ENCODE measurements at places on chromosomes 5 and 9.
A peak's percentile ranks its signal among the peaks of the same experiment; 100 is the strongest.

- no peak for DNase-seq
Measured at GRCh38 chr5:37847978-37848425, 8.2 kb upstream of the GDNF start.

- DNase-seq = no peak
Measured at GRCh38 chr9:124032247-124032646, 20.7 kb downstream of the LHX2 start.

GRCh38 chr9:137620581-137620980, 1.8 kb downstream of the EHMT1 start:
- DNase-seq = no peak

DNA sequence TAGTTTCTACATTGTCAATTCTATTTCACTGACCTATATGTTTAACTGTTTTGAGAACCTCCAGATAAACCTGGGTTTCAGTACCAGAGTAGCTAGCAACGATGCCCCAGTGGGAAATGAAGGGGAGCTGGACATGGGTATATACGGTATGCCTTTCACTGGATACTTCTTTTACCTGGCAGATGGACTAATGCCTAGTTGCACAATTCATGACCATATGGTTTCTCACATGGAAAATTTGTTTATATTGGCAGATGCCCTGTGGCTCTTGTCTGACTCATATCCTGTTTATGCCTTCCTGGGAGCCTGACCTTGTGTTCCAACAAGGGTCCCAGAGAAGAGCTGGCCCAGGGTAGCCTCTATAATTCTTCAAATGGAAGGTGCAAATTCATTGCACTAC, 144.1 kb downstream of the MAT2B start:
- no peak for DNase-seq

- DNase-seq = no peak
Measured at GRCh38 chr5:113043491-113043931, 66.9 kb downstream of the DCP2 start.

DNA sequence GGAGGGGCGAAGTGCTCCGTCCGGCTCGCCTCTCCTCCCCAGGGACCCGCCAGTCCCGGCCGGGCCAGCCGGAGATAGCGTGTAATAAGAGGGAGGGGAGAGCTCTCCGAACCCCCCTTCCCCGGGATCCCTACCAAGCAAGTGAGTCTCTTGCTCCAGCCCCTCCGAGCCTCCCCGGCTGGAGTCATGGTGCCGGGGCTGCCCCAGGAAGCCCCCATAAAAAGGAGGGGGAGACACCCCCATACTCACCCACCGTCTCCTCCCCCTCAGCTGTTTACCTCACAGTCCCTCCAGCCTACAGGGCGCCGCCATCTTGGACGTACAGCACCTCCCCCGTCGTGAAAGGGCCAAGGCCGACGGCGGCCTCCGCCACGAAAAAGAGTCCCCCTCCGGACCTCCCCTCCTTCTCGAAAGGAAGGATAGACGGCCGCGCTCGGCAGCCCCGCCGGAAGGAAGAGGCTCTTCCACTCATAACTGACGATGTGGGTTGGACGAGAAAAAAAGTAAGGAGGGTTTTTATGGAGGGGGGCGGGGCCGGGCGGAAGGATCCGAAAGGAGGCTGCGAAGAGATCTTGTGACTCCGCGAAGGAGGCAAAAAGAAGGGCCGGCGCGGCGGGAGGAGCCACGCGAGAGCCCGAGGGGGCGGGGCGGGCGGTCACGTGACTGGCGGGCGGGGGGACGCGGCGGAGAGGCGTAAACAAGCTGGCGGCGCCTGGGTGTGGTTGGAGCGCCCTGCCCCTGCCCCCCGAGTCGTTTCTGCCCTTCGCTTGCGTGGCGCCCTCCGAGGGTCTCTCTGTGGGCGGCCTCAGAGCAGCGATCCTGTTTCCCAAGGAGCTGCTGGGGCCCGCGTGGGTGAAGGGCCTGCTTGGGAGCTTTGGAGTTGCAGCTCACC, at the start of gene TSC1:
TSS of gene TSC1 (minus strand) at position 323 of the 892 bp plus-strand sequence. CDS start 15,744 bp downstream, outside the sequence.
- peak; percentile 88 for DNase-seq

GRCh38 chr5:84248013-84248412, 136.7 kb downstream of the EDIL3 start:
- no peak for DNase-seq

DNA sequence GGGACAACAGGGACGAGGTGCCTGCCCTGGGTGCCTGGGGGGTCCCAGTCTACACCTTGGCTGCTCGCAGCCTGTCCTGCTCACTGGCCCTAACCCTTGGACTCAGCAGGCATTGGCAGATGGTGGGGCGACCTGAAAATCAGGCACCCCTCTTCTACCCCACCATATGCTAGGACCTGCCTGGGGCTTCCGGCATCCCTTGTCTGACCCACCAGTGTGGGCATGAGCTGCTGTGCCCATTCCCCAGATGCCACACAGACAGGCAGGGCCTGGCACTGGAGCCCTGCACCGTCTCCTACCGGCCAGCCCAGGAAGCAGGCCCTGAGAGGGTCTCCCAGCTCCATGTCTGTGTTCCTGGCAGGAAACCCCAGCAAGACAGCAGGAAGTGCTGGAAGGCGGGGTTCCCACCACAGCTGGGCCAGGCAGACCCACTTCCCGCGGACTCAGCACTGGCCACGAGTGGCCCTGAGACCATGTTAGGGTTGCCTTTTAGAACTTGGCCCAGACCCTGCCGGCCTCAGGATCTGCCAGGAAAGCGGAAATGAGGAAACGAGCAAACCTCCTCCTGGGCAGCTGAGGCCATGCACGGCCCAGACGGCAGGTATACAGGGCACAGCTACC, 3.1 kb downstream of the NINJ1 start:
- DNase-seq = no peak

DNA sequence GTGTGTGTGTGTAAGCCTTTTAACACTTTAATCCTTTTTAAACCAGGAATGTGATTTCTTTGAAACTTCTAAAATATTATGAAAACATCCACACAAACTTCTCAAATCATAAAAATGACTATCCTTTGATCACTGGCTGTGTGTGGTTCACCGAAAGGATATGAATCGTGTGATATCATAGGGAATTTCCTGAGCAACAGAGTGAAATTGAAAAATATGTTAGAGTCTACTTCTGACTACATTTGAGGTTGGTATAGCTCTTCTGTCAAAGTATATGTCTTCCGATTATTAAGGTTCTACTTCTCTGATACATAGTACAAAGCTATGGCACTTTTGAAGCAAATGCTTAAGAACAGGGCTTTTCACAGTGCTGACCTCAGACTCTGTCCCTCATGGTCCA, 40.3 kb downstream of the RGMB start:
- DNase-seq = no peak

DNA sequence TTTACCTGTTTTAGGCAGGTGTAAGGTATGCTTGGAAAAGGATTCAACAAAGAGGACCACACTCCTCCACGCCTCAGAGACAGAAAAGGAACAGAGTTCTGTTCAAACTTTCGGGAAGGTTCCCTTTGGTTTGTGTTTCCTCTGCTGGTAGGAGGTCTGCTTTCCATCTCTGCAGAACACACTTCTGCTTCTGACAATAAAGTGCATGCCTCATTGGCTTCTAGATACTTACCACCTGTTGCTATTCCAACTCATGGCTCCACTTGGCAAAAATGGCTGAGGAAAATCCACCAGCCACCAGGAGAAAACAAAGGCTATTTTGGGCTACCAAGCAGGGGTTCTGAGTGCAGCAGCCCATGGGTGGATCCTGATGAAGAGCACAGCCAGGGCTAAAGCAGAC, 112.7 kb downstream of the NRG2 start:
- no peak for DNase-seq

DNA sequence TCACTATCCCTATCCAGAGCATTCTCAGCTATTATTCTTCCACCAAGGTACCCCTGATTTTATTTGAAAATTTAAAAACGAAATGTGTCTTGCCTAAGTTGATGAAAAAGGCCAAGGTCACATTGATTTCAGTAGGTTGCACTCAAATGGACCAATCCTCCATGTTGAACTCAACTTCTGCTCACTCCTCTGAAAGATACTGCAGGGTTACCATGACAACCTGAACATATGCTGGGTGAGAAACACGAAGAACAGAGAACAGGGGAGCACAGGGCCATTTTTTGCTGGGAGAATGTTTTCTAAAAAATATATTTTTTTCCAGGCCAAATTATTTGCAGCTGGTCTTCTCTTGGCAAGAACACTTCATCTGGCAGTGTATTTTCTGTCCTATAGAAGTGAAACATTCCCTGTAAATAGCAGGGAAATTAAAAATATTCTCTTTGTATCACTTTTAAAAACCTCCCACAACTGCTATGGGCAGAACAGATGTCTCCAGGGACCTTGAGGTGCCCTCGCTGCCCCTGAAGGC, 215.9 kb downstream of the NXNL2 start:
- no peak for DNase-seq

GRCh38 chr5:127290019-127290945, at the start of gene MEGF10:
Gene MEGF10 (plus strand): TSS chr5:127290796. CDS start chr5:127331309, 40,513 bp downstream.
- peak; percentile 33 for DNase-seq

- DNase-seq = no peak
Measured at GRCh38 chr9:81729135-81729534, 39.8 kb upstream of the TLE1 start.

GRCh38 chr9:133734590-133735414, 3.4 kb downstream of the SARDH start:
- DNase-seq = no peak

DNA sequence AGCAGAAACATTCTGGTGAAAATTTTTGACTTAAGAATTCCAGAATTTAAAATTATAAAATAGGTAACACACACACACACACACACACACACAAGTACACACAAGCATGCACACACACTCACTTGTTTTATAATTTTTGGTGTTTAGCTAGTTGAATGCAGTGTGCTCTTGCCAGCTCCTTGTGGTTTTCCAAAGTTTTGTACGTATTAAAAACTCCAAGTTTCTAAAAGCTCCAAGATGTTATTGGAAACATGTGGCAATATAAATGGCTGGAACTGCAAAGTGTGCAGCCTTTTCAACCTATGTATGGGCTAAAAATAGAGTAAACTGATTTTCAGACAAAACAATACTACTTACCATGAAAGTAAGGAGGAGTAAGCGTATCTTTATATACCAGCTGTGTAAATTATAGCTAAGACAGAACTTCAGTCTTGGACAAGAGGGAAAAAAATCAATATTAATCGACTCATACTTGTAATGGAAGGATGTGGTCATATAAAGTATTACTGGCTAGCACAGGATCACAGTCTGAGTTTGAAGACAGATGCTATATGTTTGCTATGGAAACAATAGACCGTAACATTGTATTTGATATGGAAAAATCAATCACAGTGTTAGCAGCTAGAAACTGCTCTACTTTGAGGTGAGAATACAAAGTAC, 727.1 kb upstream of the GRAMD2B start:
- no peak for DNase-seq

DNA sequence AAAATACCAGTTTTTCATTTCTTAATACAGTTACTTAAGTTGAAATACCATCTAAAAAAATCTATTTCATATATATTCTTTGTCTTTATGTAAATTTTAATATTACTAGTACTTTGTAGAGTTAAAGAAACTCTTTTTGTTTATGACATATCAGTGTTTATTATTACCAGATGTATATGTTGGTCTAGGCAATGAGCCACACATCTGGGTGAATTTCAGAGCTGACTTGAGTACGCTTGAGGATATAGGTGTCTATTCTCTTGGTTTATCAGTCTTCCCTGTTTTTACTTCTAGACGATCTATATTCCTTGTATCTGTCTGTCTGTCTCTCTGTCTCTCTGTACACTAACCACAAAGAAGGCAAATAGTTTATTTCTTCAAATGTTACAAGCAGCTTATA, 2.9 kb downstream of the SMAD5 start:
- DNase-seq = no peak

GRCh38 chr9:36759141-36759540, 186.4 kb downstream of the MELK start:
- DNase-seq = no peak

DNA sequence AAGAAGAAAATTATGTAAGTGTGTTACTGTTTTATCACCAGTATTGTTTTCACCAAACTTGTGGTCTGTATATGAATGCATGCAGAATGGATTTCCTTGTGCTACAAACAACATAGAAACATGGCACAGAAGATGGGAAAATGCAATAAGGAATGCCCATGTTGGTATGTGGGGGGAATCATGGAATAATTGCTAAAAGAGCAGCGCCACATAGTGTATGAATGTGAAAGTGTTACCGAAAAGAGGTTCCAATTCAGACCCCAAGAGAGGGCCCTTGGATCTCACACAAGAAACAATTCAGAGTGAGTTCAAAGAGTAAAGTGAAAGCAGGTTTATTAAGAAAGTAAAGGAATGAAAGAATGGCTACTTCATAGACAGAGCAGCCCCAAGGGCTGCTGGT, 26.4 kb upstream of the TYRP1 start:
- DNase-seq = no peak

DNA sequence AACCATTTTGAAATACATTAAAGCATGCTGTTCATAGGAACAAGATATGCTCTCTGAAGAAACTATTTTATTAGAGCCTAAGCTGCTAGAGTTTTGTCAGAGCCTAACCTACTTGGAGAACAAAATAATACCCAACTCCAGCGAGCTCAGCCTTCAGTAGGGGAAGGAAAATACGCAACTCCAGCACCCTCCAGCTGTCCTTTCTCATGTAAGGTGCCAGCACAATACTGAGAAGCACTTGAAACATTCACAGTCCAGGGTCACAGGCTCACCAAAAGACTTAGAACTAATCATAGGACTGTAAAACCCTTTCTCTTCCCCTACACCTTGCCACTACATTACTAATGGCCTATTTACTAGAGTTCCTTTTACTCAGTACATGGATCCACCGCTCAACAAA, 18.9 kb downstream of the DPYSL3 start:
- DNase-seq = no peak

DNA sequence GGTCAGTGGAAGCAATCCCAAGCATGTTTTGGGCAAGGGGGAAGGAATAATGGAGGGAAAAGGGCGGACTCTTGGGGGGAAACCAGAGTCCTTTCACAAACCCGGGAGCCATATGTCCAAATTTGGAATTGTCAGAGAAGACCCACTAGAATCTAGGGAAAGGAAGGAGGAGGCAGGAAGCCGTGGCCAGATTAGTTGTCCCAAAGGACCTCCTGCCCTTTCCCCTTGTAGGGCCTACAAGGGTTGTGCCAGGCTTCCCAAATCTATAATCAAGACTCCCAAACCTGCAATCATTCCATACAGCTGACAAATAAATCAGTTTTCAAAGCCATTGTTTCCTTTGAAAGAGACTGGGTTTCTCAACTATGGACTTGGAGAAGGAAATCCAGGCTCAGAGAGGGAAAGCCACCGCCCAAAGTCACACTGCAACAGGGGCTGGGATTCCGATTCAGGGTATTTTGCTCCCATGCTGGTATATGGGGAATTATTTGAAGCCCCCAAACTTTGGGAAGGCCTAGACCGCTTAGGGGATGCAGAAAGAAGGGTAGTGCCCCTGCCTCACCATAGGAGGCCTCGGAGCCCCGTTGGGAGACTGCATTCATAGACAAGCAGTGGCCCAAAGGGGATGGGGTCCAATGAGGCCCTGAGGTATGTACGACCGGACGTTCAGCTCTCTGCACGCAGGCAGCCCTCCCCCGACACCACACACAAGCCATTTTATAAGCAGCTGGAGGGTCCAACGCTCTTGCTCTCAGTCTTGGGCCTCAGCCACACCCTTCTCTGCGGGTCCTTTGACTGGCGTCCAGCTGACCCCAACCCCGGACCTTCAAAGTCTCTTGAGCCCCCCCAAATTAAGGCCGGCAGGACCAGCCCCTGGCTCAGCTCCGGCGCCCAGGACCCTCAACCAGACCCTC, 815 bp downstream of the ANXA6 start:
- DNase-seq = no peak

GRCh38 chr9:8679371-8679822, 879.8 kb upstream of the DMAC1 start:
- DNase-seq = no peak

Measured in right renal cortex interstitium (tissue), 3 donors.